Activated CD8-positive, alpha-beta T cell treated with anti-CD3 and anti-CD28 coated beads, Interleukin-2, amount 10 ng/mL, durations not matched to agents 7 days and 5 days (primary cell): ENCODE measurements at places on chromosomes 5 and 9. TPM values are rescaled to one million over a fixed set of nuclear protein-coding genes. Genes with fewer than 3 reads are reported as not detected.

The DOCK2 gene
- 320 TPM for total RNA-seq

The PLPPR1 gene
- not detected for total RNA-seq

The EIF4E1B gene
- total RNA-seq = not detected

The SLC34A1 gene
- 2.0 TPM for total RNA-seq

The MARCOL gene
- not detected for total RNA-seq

The GRXCR2 gene
- not detected for total RNA-seq

The INSYN2B gene
- total RNA-seq = not detected

The CHD1 gene
- total RNA-seq = 46.0 TPM

The NEK6 gene
- 20.9 TPM for total RNA-seq

The ARHGEF28 gene
- total RNA-seq = not detected

The IQGAP2 gene
- total RNA-seq = 72.1 TPM

The WDR31 gene
- total RNA-seq = 0.47 TPM

The CYSRT1 gene
- 0.50 TPM for total RNA-seq

The STKLD1 gene
- 0.71 TPM for total RNA-seq
